ENCODE measurements at places on chromosomes 12 and 14. TPM values are rescaled to one million over a fixed set of nuclear protein-coding genes. Genes with fewer than 3 reads are reported as not detected.

DNA sequence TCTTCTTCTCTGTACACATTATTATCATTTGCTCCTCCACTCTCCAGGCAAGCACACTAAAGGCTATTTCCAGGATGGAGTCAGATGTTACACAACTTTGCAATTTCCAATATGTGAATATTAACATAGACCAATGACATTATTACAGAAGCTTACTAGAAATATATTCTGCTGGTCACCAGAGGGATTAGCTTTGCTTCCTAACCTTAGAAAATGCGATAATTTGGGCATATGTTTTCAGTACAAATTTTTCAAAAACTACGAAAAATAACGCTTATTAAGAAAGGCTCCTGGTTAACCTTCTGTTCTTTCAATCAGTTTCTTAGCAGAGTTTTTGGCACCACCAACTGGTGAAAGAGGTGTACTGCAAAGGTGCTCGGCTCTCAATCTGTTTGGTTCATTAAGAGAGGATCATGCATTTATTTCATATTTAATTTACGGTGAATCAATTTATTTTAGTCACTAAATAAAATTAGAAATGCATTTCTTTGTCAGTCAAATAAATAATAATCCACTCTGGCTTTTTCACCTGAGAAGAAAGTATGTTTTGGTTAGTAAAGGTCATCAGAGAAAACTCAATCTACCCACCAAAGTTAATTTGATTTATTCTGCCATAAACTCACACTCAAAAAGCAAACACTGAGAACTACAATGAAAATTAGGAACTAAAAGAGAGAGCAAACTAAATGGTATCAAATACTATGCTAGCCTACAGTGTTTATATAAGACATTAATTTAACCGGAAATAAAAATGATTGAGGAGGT is 39.2 kb downstream of the EFCAB11 start:
- DNase-seq = peak; percentile 67

The TPH2 gene
- 0.55 TPM for total RNA-seq

DNA sequence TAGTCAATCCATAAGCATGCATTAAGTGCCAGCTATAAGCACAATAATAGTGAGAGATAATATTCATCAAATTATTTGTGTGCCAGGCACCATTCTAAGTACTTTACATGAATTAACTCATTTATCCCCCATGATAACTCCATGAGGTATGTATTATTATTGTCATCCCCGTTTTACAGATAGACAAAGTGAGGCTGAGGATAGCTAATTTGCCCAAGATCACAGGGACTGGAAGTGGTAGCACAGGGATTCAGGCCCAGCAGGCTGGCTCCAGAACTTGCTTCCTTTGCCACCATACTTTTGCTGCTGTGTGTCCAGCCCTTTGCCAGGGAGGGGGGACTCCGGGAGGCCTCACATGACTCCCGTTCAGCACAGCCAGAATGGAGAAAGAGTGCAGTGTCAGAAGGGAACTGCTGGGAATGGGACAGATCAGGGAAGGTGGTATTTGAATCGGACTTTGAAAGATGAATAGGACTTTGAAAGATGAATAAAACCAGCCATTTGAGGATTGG is 128.0 kb upstream of the PWP1 start:
- DNase-seq = no peak

DNA sequence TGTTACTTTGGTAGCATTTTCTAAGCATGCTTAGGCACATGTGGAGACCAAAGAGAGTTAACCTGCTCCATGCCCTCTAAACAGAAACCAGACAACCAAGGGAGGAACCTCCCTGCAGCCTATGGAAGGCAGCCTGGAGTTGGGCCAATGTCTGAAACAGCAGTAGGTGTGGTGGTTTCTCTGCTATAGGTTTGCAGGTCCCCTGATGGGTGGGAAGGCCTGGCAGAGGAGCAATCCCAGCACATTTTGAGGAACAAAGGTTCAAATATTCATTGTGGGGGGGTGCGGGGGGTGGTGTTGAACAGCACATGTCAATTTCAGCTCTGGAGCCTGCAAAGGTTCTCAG is 65.4 kb downstream of the DACT1 start:
- no peak for DNase-seq

DNA sequence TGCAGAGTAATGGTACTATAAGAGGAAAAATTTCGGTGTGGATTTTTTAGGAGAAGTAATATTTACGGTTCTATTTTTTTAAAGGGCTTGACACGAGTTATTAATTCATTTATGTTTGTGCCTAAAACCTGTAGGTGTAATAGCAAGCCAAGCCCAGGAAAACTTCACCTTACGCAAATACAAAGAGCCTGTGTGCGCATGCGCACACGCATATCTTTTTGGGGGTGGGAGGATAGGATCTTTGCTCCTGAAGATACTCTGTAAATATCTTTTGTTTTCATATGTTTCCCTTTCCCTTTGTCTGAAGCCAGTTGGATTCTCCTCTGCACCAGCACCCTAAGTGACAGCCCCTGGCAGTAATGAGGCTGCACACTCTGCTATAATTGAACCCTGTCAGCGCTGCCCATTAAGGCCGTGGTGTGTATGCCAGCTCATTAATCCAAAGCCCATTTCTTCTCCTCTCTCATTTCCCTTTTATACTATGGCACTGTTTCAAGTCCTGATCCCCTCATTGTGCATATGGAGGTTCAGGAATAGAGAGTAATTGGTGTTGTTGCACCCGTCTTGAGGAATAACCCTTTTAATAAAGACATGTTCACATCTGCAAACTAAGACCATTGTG is 327.2 kb upstream of the E2F7 start:
- no peak for DNase-seq

- no peak for DNase-seq
Measured at GRCh38 chr14:71711125-71711524, 221.1 kb upstream of the RGS6 start.
